ENCODE measurements at places on chromosomes 12 and 14. TPM values are rescaled to one million over a fixed set of nuclear protein-coding genes. Genes with fewer than 3 reads are reported as not detected.

DNA sequence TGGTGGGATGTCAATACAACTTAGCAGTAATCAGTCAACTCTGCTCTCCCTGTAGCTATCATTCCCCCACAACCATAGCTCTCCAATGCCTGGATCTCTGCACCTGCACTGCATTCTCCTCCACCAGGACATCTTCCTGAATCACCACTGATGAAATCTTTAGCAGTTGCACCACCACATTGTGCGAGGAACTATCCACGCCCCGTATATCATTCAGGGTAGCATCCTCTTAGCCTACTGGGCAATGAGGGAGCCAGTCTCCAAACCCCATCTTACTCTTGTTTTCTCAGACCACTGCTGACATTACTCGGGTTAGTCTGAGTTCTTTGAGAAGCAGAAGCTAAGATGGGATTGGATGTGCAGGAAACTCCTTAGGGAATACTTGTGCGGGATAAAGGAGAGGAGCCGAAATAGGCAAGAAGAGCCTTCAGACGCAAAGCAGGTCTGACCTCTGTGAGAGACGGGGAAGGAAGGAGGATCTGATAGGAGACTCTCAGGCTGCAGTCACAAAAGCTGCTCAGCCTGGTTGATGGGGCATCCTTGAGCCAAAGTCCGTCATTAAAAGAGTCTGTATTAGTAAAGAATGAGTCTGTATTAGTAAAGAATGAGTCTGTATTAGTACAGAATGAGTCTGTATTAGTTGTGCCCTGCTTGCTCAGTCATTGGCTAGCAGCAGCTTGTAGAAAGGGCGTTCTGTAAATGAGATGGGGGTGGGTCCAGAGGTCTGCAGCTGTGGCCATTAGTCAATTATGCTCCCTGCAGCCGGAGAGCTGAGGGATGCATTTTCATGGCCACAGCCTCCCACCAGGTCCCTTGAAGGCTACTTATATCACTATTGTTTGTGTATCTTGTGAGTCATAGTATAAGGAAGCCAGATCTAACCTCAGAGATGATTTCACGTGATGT is 49.6 kb upstream of the RASSF3 start:
- no peaks in the 10 kb centered on the region for H3K27me3 ChIP-seq
- DNase-seq = no peak
- no peaks in the 10 kb centered on the region for H3K4me1 ChIP-seq
- no peaks in the 10 kb centered on the region for H3K36me3 ChIP-seq

GRCh38 chr12:1935700-1936378 is 17.4 kb upstream of the CACNA2D4 start:
- H3K4me1 ChIP-seq = peaks cover 9% of the 10 kb centered on the region
- DNase-seq = no peak
- no peaks in the 10 kb centered on the region for H3K27me3 ChIP-seq
- peaks cover 9% of the 10 kb centered on the region for H3K36me3 ChIP-seq

DNA sequence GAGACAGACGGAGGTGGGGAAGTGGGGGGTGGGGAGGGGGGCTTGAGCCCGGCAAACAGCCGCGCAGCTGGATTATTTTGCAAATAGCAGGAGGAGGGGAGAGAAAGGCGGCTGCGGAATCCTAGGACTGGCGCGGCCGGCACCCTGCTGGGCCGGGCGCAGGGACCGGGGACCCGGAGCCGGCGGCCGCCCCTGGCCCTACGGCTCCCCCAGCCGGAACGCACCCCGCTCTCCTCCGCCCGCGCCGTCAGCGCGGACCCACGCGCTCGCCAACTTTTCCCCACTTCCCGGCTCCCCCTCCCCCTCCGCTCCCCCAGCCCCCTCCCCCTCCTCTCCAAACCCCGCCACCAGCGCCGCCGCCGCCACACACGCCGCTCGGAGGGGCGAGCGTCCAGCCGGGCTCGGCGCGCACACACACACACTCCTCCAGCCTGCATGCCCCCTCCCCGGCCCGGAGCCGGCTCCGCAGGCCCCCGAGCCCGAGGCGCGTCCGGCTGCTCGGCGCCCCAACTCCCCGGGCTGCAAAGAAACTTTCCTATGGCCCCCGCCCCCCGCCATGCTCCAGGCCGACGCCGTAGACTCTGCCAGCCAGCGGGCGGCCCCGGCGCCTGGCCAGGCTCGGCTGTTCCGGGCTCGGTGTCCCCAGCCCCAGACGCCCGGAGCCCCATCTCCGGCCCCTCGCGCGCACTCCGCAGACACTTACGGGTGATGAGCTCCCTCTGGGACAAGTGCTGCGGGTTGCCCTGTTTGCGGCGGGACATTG is 1.4 kb downstream of the BCL11B start:
- H3K4me1 ChIP-seq = peaks cover 57% of the 10 kb centered on the region
- no peak overlapping the region for H3K4me3 ChIP-seq
- peak overlapping the region; percentile 72 for H3K27ac ChIP-seq
- peaks cover 37% of the 10 kb centered on the region for H3K27me3 ChIP-seq
- no peak for DNase-seq
- no peaks in the 10 kb centered on the region for H3K36me3 ChIP-seq

GRCh38 chr12:76874491-76875190 is 4.2 kb downstream of the CSRP2 start:
- no peaks in the 10 kb centered on the region for H3K27me3 ChIP-seq
- DNase-seq = no peak
- no peak overlapping the region for H3K4me3 ChIP-seq

DNA sequence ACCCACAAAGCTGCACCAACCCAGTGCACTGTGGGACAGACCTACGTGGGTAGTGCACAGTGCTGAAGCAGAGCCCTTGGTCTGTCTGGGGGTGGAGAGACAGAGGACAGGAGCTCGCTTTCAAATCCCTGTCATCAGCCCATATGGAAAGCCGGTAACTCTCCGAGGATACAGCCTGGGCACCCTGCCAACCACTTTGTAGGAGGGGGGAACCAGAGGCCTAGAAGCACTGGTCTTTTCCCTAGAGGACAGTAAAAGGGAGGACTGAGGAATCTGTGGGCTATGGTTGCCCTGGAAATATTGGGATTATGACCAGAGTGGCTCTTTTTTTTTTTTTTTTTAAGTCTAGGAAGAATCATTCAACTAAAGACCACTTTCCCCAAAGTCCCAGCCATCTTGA is 74.3 kb downstream of the MAP3K9 start:
- no peaks in the 10 kb centered on the region for H3K27me3 ChIP-seq
- no peaks in the 10 kb centered on the region for H3K4me1 ChIP-seq
- no peak overlapping the region for H3K27ac ChIP-seq
- no peak for DNase-seq
- no peak overlapping the region for H3K4me3 ChIP-seq

DNA sequence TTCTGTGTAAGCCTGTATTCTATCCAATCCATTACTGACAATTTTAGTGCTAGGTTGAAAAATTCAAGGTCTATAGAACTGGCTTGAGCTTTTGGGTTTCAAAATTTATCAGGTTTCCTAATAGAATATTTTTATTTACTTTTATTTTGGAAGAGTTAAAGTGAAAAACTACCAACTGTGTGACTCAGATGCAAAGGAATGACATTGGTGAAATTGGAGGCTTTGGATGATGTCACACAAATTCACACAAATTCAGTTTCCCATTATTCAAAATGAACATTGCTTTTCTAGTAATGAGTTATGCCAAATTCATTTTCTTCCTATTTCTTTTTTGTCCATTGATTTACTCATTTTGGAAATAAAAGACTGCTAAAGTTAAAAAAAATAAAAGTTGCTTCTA is 186.9 kb downstream of the ALX1 start:
- no peak for DNase-seq
- no peak overlapping the region for H3K4me3 ChIP-seq
- no peaks in the 10 kb centered on the region for H3K36me3 ChIP-seq
- H3K27ac ChIP-seq = no peak overlapping the region

DNA sequence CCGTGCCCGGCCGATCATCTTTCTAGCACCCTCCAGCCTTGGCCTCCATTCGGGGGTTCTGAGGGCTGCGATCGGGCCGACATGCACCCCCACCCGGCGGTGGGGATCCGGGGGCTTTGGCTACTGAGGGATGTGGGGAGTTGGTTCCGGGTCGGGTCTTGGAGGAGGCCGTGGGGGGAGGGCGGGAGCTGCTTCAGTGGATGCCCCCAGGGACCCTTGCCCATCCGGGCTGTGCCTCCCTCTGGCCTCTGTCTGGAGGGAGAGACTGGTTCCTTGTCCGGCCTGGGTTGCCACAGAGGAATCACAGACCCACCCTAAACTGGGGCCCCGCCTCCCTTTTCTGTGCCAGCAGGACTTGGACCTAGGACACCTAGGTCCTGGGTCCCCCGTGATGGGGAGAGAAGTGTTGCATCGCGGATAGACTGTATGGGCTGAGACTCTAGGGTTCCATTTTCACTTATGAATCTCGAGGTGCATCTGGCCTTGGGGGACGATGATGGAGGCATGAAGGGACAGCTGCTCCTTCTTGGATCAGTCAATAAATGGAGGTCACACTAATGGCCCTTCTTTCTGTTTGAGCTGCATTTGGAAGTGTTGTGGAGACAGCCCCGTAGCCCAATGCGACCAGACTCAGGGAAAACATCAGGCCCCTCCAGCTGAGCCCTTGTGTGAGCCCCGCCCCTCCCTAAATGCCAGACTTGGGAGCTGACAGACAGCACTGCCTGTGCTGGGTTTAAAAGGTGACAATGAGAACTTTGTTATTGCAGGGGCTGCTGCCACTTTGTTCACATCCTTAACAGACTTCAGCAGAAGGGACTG is 577 bp downstream of the DTX3 start:
- peak; percentile 40 for DNase-seq
- peak overlapping the region; percentile 93 for H3K27ac ChIP-seq
- H3K4me1 ChIP-seq = peaks cover 15% of the 10 kb centered on the region
- H3K4me3 ChIP-seq = peak overlapping the region; percentile 72
- peaks cover 24% of the 10 kb centered on the region for H3K36me3 ChIP-seq
- no peaks in the 10 kb centered on the region for H3K27me3 ChIP-seq

DNA sequence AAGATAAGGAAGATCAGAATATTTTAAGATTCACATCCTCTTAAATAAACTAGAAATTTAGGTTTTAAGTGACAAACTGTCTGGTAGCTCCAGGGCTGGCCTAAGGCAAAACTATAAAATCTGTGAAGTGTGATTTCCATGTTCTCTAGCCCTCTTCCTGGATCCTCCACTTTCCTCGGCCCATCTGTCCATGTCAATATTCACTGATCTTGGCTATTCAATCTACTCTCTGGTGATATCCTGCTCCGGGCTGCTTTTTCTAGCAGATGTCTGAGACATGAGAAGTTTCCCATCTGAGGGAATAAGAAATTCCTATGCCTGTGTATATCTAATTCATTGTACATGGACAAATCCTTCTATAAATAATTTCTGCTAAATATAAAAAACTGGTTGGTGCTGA is 500.4 kb downstream of the GALC start:
- H3K27me3 ChIP-seq = no peaks in the 10 kb centered on the region
- H3K27ac ChIP-seq = no peak overlapping the region
- DNase-seq = no peak
- H3K36me3 ChIP-seq = no peaks in the 10 kb centered on the region

DNA sequence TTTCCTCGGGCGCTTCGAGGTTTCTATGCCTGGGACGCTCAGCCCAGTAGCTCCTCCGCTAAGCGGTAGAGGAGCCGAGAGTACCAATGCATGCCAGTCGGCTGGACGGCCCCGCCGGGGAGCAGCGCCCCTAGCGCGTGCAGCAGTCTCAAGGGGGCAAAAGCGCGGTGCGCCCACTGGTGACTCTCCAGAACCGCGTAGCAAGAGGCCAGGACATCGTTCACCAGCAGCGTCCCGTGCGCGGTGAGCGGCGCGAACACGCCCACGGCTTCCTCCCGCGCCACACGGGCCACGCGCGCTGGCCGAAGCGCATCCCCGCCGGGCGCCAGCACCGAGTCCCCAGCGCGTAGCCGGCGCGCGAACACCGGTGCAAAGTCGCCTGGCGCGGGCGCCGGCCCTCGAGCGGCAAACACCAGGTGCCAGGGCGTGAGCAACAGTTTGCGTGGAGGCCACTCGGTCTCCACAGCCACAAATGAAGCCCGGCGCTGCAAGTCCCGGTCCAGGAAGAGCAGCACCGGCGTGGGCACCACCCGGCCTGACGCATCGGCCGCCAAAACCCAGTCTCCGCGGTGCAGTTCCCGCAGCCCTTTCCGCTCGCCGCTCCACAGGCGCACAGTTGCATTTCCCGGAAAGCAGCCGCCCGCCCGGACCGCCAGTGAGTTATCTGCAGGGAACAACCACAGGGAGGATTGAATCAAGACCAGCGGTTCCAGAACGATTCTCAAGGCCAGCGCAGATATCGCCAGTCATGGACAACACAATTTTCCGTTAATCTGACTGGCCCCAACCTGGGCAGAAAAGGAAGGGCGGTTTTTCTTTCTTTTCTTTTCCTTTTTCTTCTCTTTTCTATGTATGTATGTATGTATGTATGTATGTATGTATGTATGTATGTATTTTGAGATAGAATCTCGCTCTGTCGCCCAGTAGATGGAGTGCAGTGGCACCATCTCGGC is 4.5 kb downstream of the DHH start:
- no peak for DNase-seq
- peaks cover 15% of the 10 kb centered on the region for H3K27me3 ChIP-seq
- no peak overlapping the region for H3K27ac ChIP-seq
- peaks cover 77% of the 10 kb centered on the region for H3K4me1 ChIP-seq

GRCh38 chr14:65804439-65805112 is 392.0 kb downstream of the FUT8 start:
- no peak overlapping the region for H3K4me3 ChIP-seq
- no peak for DNase-seq
- no peak overlapping the region for H3K27ac ChIP-seq
- no peaks in the 10 kb centered on the region for H3K27me3 ChIP-seq
- H3K36me3 ChIP-seq = no peaks in the 10 kb centered on the region

Gene TBK1
- total RNA-seq = 49.0 TPM

Gene NFATC4
- total RNA-seq = 34.3 TPM

Gene PELI2
- total RNA-seq = 9.0 TPM

Gene RNASE7
- total RNA-seq = not detected

Gene HIP1R
- total RNA-seq = 49.4 TPM

Gene LMNTD1
- 1.9 TPM for total RNA-seq

All from upper lobe of left lung (tissue), 6 donors.